ENCODE measurements at places on chromosomes 3 and 15.

GRCh38 chr3:50163572-50164455, 8.7 kb downstream of the SEMA3F start:
- peak; percentile 17 for DNase-seq

GRCh38 chr3:2908693-2909351, 201.4 kb downstream of the IL5RA start:
- DNase-seq: no peak

GRCh38 chr3:133575086-133575485, 1.6 kb downstream of the CDV3 start:
- no peak for DNase-seq

GRCh38 chr3:29279286-29279685, 1.6 kb upstream of the RBMS3 start:
- no peak for DNase-seq

- no peak for DNase-seq
Measured at GRCh38 chr3:51434746-51435327, 43.8 kb downstream of the RBM15B start.

DNA sequence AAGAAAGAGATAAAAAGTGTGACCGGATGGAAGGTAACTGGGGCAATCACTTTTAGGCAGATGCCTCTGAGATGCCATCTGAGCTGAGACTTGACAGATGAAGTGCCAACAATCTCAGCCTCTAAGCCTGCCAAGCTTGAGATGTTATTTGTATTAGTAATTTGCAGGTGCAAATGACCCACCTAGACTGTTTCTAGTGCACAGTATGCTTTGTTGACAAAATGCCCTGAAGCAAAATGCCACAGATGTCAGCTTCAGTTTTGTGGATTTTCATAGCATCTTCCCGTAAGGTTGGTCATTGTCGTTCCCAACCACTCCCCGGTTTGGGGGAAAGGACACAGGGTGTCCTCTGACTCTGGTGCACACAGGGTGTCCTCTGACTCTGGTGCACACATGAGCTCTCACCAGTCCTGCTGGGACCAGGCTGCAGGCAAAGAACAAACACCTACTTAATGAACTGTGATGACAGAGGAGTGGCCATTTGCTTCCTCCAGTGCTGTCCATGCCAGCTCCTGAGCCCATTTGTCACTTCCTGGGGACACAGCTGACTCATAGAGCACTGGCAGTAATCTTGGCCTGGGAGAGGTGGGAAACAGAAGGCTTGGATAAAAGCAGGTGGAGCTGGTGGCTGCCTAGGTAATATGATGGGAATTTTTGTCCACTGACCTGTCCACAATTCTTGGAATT, 16.7 kb upstream of the PPP1R2 start:
- no peak for DNase-seq
